Activated naive CD4-positive, alpha-beta T cell treated with anti-CD3 and anti-CD28 coated beads for 36 hours (primary cell): ENCODE measurements at places on chromosomes 12 and 14. TPM values are rescaled to one million over a fixed set of nuclear protein-coding genes. Genes with fewer than 3 reads are reported as not detected.
A peak's percentile ranks its signal among the peaks of the same experiment; 100 is the strongest.

TSPAN19 gene
- total RNA-seq: not detected

KRT75 gene
- total RNA-seq: not detected

PRH1 gene
- total RNA-seq: 4.8 TPM

DNA sequence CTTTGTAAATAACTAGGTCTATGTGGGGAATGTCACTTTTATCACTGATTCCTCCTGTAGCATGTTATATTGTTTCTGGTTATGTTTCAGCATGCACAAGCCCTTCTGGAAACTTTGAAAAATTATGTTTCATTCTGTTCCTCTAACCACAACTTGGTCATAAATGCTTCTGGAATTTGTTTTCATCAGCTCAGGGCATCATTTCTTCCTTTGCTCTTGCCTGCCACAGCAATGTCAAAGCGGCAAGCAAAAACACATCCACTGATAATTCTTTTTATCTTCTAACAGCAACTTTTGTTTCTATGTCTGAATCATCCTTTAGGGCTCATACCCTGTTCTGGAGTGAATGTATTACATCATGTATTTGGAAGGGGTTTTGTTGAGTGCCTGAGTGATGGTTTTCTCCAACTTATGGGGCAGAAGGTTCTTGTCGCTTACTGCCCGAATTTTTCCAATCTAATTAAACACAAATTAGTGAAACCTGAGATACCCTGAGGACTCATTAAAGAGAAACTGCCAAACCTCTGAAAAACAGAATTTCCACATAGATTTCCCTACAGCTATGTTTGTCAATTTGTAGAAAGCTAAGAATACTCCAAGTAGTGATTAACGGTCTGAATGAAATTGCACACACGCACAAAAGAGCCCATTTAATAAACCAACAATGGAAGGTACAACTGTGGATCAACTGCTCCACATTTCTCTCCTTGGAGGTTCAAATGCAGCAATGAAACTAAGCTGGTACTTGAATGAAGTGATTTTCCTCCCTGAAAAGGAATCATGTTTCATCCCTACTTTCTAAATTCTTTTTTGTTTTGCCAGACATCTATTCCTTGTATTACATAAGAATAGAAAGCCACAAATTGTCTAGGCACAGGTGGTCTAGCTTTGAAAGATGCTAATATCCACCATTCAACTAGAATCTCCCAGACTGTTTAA is 173.5 kb upstream of the KRR1 start:
- DNase-seq: no peak

DNA sequence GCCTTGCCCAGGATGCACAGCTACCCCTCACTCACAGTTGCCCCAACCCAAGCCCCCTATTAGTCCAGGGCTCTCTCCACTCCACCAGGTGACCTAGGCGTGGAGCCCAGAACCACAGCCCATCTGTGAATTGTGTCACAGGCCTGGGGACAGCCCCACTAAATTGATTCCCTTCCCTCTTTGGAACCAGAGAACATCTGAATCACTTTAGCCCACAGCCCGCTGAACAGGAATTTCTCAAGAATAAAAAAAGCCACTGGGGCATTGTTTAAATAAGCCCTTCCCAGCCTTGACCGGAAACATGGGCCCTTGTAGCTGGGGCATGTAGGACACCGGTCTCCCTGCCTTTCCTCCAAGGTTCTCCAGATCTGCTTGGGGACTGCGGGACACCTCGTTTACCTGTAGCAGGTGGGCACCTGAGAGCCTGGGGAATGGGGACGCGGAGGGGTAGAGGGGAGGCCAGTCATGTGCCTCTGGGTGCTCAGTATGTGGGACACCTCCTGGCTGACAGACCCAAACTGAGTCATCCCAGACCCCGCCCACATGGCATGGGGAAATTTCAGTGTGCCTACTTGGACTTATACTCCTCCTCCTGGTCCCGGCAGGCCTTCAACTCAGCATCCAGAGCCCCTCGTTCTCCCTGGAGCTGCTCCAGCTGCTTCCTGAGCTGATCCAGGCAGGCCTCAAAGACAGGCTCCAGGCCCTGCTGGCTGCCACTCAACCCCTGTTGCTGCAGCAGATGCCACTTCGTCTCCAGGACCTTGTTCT is 1.3 kb downstream of the KRT78 start:
- no peak for DNase-seq

GRCh38 chr12:123035841-123036240 is 55.4 kb downstream of the ARL6IP4 start:
- DNase-seq: no peak

DNA sequence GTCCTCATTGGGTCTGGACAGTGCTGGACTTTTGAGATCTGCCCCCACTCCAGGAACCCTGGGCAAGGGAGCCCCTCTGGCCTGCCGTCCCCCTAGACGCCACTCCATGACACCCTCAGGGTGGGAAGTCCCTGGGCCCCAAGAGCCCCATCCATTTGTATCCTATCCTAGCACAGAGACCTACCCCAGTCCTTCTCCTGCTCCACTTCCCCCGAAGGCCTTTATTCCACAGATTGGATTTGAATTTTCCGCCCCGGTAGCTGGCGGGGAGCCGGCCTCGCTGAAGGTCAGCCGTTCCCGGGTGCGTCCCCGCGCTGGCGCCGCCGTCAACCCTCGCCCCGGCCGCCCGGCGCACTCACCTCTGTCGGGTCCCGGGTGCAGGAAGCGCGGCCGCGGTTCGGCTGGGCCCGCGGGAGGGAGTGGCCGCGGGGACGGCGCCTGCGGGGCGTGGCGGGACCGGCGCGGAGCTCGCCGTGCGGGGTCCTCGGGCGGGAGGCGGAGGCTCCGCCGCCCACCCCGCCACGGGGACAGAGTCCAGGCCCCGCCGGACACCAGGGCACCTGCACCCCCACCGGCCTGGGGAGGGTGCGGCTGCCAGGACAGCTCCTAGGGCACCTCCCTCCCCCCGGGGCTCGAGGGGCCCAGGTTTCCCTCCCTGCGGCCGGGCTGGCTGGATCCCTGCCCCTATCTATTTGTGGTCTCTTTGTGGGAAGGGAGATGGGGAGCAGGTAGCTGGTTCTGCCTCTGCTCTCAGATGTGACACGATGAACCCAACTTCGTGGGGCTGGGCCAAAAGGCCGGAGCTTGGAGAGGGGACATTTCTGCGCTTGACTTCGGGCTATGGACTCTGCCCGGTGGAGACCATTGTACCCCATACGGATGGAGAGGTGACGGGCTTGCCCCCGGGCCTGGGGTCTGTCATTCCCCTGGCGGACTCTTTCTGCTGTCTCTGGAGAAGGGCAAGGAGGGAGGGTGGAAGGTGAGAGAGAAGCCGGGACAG is 19.9 kb upstream of the GPR68 start:
- no peak for DNase-seq

- no peak for DNase-seq
Measured at GRCh38 chr14:101849125-101849524, 87.6 kb downstream of the PPP2R5C start.

- no peak for DNase-seq
Measured at GRCh38 chr12:6896846-6897435, 7.7 kb upstream of the LRRC23 start.

DNA sequence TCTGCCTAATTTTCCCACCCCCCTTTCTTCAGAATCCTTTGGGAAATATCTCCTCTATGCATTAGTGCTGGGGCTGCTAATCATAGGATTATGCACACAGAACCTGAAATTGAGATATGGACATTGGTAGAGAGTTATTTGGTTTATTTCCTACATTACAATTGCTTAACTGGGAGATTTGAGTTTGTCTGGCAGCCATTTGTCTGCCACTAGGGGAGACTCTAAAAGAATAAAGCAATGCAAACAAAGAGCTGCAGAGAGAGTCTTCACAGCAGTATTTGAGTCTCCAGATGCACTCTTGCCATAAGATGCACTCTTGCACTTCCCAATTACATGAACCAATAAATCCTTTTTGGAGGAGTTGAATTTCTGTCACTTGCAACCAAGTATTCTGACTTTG is 12.0 kb upstream of the PCNX4 start:
- DNase-seq: no peak

GRCh38 chr12:47314996-47315395 is 235.2 kb upstream of the AMIGO2 start:
- no peak for DNase-seq

DNA sequence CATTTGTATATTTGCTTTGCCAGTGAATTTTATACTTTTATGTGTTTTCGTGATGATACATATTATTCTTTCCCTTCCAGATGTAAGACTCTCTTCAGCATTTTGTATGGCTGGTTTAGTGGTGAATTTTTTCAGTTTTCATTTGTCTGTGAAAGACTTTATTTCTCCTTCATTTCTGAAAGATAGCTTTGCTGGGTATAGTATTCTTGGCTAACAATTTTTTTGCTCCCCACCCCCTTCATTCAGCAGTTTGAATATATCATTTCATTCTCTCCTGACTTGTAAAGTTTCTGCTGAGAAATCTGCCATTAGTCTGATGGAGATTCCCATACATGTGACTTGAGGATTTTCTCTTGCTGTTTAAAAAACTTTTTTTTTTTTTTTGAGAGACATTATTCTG is 72.8 kb downstream of the ERC1 start:
- no peak for DNase-seq

- no peak for DNase-seq
Measured at GRCh38 chr14:100004392-100004791, 60.8 kb upstream of the EVL start.

GRCh38 chr12:19489168-19489567 is 49.9 kb downstream of the AEBP2 start:
- DNase-seq: peak; percentile 17

GRCh38 chr12:2147335-2147734 is 94.5 kb downstream of the CACNA1C start:
- DNase-seq: no peak

DNA sequence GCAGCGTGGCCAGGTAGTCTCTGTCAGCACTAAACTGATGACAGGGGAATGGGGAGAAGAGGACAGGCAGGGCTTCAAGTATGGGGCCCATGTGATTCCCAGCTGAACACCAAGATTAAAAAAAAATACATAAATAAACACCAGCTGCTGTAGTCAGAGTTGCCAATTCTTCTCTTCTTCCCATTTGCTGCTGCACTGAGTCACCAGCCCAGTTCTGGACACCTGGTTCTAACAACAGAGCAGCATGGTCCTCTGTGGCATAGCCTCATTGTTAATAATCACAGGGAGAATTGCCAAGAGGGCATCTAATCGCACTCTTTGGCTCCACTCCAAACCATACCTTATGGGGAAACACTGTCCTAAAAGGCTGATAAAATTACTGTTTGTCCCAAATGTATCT is 15.1 kb downstream of the PPM1H start:
- DNase-seq: no peak
